ENCODE measurements at places on chromosomes 2 and 18. TPM values are rescaled to one million over a fixed set of nuclear protein-coding genes. Genes with fewer than 3 reads are reported as not detected.

The FSHR gene
- total RNA-seq, result not detected

The RGPD3 gene
- 0.30 TPM for total RNA-seq

The ELOA2 gene
- not detected for total RNA-seq

The SCYGR6 gene
- not detected for total RNA-seq

The SMAD4 gene
- 86.3 TPM for total RNA-seq

The SLC8A1 gene
- 1.9 TPM for total RNA-seq

The ACYP2 gene
- 12.1 TPM for total RNA-seq

The COLEC11 gene
- total RNA-seq, result not detected

The CAMKMT gene
- total RNA-seq, result 12.5 TPM

The ARHGAP28 gene
- not detected for total RNA-seq

The ADCYAP1 gene
- total RNA-seq, result not detected

The TUBA4B gene
- not detected for total RNA-seq

The ANO7 gene
- total RNA-seq, result 0.32 TPM

The DHRS9 gene
- not detected for total RNA-seq

The EMILIN1 gene
- total RNA-seq, result 1.1 TPM

The KANSL3 gene
- 56.5 TPM for total RNA-seq

The ACMSD gene
- total RNA-seq, result not detected

The CCDC121 gene
- 1.2 TPM for total RNA-seq

The HOXD8 gene
- not detected for total RNA-seq

The IMP4 gene
- 88.3 TPM for total RNA-seq

The TACR1 gene
- total RNA-seq, result not detected

The ICOS gene
- total RNA-seq, result 40.9 TPM

The PIEZO2 gene
- total RNA-seq, result not detected

The POTEJ gene
- not detected for total RNA-seq

The VWA3B gene
- total RNA-seq, result not detected

Measured in T-helper 2 cell treated with Interferon-gamma antibody and Interleukin-4, amounts not matched to agents 100 ng/mL and 5 ng/mL, for 36 hours (primary cell).